SJCRH30 (cell line): ENCODE measurements at places on chromosomes 11 and 22. TPM values are rescaled to one million over a fixed set of nuclear protein-coding genes. Genes with fewer than 3 reads are reported as not detected.

Gene TAGLN
- 3.7 and 4.2 TPM in 2 replicates for total RNA-seq

Gene HBE1
- 0.26 TPM in 1 of 2 replicates, not detected in the other for total RNA-seq

DNA sequence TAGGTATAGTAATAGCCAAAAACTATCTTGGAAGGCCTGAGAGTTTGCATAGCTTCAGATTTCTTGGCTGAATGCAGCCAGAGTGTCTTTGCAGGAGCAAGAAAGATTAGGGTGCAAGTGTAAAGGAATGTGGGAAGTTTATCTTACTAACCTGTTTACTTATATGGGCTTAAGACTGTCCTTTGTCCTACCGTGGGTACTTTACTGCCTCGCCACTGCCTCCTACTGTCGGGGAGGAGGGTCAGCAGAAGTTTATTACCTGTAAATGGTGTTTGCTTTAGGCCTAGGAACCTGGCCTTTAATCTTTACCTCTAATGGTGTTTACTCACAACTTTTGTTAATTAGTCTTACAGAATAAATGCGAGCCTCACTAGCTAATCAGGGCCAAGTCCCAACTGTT lies 633.8 kb downstream of the DLG2 start:
- no peaks in the 10 kb centered on the region for H3K27me3 ChIP-seq
- H3K4me3 ChIP-seq = no peak overlapping the region
- H3K4me1 ChIP-seq = no peaks in the 10 kb centered on the region
- H3K27ac ChIP-seq = no peak overlapping the region
- no peaks in the 10 kb centered on the region for H3K36me3 ChIP-seq

- H3K27me3 ChIP-seq = no peaks in the 10 kb centered on the region
- no peak for DNase-seq
- no peaks in the 10 kb centered on the region; the same call in 1 of the 2 replicates for H3K4me1 ChIP-seq
- H3K4me3 ChIP-seq = no peak overlapping the region
- no peaks in the 10 kb centered on the region for H3K36me3 ChIP-seq
Observed at GRCh38 chr11:86386746-86387145, 12.1 kb downstream of the CCDC81 start.

- H3K36me3 ChIP-seq = no peaks in the 10 kb centered on the region
- no peak overlapping the region for H3K4me3 ChIP-seq
- no peak overlapping the region for H3K27ac ChIP-seq
- H3K27me3 ChIP-seq = no peaks in the 10 kb centered on the region
- H3K4me1 ChIP-seq = no peaks in the 10 kb centered on the region
Observed at GRCh38 chr11:35245056-35245455, 106.1 kb downstream of the CD44 start.

Gene DDIAS
- total RNA-seq = 56.7 and 58.7 TPM in 2 replicates

DNA sequence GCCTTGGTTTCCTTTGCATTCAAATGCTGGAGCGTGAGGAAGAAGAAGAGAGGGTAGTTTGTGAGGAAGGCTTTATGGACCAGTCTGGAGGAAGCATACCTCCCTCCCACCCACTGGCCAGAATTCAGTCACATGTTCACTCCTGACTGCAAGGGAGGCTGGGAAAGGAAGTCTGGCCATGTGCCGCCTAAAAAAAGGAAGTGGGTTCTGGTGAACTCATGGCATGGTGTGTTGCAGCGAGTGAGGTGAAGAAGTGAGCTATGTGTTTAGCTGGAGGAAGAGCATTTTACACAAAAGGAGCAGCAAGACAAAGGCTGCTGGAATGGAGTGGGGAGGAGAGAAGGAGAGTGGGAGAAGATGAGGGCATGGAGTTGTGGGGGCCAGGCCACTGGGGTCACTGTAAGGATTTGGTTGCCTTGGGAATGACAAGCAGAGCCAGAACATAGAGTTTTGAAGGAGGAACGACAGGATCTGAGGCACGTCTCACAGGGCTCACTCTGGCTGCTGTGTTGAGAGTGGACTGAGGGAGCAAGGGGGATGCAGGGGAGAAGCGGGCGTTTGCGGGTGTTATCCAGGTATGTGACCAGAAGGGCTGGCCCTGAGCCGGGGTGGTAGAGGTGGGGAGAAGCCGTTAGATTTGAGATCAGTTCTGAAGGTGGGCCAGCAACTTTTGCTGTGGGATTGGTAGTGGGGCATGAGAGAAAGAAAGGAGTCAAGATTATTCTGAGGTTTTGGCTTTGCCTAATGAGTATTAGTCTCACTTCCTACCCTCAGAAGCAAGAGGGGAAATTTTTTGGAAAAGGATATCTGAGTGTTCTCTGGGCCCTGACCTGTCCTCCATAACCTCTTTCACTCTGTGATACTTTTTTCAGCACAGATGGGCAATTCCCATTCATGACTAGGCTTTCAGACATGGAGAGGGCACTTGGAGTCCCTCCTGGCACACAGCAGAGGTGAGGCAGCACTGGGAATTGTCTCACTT lies 26.4 kb downstream of the BMAL1 start:
- no peaks in the 10 kb centered on the region for H3K27me3 ChIP-seq
- no peaks in the 10 kb centered on the region for H3K36me3 ChIP-seq
- no peak for DNase-seq
- no peak overlapping the region for H3K27ac ChIP-seq
- H3K4me3 ChIP-seq = no peak overlapping the region
- H3K4me1 ChIP-seq = no peaks in the 10 kb centered on the region

- no peak for DNase-seq
- H3K4me1 ChIP-seq = no peaks in the 10 kb centered on the region
- no peaks in the 10 kb centered on the region for H3K27me3 ChIP-seq
- no peaks in the 10 kb centered on the region for H3K36me3 ChIP-seq
- H3K27ac ChIP-seq = no peak overlapping the region
Observed at GRCh38 chr11:1177020-1177770, 19.4 kb downstream of the MUC5AC start.

DNA sequence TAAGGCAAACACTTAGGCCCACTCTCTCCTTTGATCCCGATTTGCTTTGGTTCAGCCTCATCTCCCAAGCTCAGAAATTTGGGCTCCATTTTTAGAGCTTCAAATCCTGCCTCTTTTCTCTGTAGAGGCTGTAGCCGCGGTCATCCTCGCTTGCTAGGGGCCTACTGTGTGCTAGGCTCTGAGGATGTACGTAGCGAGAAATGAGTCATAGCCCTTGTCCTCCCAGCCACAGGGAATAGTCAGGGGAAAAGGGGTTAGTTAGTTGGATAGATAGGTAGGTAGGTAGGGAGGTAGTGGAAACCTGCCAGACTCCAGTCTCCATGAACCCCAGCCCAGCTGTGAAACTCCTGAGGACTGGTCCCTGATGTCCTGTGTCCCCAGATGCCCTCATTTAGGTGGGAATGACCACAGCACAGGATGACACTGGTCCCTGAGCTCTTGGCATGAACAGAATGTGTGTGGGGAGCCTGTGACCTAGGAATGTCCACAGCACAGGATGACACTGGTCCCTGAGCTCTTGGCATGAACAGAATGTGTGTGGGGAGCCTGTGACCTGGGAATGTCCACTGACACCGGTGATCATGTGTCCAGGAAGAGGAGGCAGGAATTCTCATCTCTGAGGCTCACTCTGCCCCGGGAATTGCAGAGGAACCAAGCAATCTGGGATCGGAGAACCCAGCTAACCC lies 21.4 kb upstream of the HMOX1 start:
- no peaks in the 10 kb centered on the region for H3K36me3 ChIP-seq
- no peak overlapping the region for H3K4me3 ChIP-seq
- H3K4me1 ChIP-seq = peaks cover 4% of the 10 kb centered on the region; the same call in 1 of the 2 replicates
- no peak for DNase-seq
- no peak overlapping the region for H3K27ac ChIP-seq

- peak; percentile 51 for DNase-seq
- H3K4me1 ChIP-seq = peaks cover 5% of the 10 kb centered on the region
- peak overlapping the region; percentile 6; the same call in 1 of the 2 replicates for H3K27ac ChIP-seq
- peaks cover 81% of the 10 kb centered on the region for H3K36me3 ChIP-seq
- no peak overlapping the region for H3K4me3 ChIP-seq
Observed at GRCh38 chr11:3709977-3710376, 38.8 kb upstream of the CHRNA10 start.

DNA sequence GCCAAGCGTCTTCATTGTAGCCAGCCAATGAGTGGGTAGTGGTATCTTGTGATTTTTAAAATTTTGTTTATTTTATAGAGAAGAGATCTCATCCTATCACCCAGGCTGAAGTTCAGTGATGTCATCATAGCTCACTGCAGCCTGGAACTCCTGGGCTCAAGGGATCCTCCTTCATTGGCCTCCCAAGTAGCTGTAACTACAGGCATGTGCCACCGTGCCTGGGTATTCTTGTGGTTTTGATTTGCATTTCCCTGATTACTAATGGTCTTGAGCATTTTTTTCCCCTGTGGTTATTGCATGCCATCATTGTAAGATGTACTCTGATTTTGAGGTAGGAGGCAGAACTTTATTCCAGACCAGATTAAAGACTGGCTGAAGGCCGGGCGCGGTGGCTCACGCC lies 2.4 kb upstream of the DENND6B start:
- H3K27me3 ChIP-seq = peaks cover 9% of the 10 kb centered on the region
- H3K4me1 ChIP-seq = peaks cover 4% of the 10 kb centered on the region; the same call in 1 of the 2 replicates
- no peak overlapping the region for H3K27ac ChIP-seq
- H3K4me3 ChIP-seq = no peak overlapping the region
